ENCODE measurements at places on chromosomes 7 and 10.
A peak's percentile ranks its signal among the peaks of the same experiment; 100 is the strongest.

- DNase-seq, result peak; percentile 28
These were observed 123.0 kb upstream of the JCAD start for GRCh38 chr10:30182191-30183054.

GRCh38 chr10:32446536-32447406 lies 831 bp downstream of the CCDC7 start:
- DNase-seq, result no peak

DNA sequence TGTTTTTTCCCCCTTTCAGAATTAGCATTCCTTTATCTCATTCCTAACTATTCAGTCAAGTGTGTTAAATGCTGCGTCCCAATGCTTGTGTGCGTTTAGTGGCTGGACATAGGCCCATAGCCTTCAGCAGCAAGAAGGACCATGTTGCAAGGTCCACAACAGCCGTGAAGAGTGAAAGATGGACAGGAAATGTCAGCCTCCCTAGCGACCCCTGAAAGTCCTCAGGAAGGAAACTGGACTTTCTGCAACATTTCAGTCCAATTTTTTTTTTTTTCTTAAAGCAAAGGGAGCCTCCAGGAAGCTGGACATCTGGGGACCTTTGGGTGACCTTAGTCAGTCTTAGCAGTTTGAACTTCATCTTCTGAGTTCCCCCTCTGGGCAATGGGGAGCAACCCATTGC lies 550.7 kb upstream of the MGMT start:
- no peak for DNase-seq

- no peak for DNase-seq
These were observed 239.8 kb downstream of the FZD1 start for GRCh38 chr7:91503934-91504555.
